Activated CD4-positive, alpha-beta memory T cell treated with anti-CD3 and anti-CD28 coated beads for 36 hours (primary cell): ENCODE measurements at places on chromosomes 12 and 14. TPM values are rescaled to one million over a fixed set of nuclear protein-coding genes. Genes with fewer than 3 reads are reported as not detected.

- peaks cover 16% of the 10 kb centered on the region for H3K4me1 ChIP-seq
- no peak overlapping the region for H3K4me3 ChIP-seq
- no peaks in the 10 kb centered on the region for H3K27me3 ChIP-seq
- no peak overlapping the region for H3K27ac ChIP-seq
- no peak for DNase-seq
Observed at GRCh38 chr12:91920276-91920675, 225.4 kb downstream of the BTG1 start.

GRCh38 chr12:26077915-26078702 is 46.7 kb downstream of the BHLHE41 start:
- H3K4me3 ChIP-seq: no peak overlapping the region
- H3K27ac ChIP-seq: no peak overlapping the region
- H3K4me1 ChIP-seq: no peaks in the 10 kb centered on the region
- peaks cover under 1% of the 10 kb centered on the region for H3K27me3 ChIP-seq

DNA sequence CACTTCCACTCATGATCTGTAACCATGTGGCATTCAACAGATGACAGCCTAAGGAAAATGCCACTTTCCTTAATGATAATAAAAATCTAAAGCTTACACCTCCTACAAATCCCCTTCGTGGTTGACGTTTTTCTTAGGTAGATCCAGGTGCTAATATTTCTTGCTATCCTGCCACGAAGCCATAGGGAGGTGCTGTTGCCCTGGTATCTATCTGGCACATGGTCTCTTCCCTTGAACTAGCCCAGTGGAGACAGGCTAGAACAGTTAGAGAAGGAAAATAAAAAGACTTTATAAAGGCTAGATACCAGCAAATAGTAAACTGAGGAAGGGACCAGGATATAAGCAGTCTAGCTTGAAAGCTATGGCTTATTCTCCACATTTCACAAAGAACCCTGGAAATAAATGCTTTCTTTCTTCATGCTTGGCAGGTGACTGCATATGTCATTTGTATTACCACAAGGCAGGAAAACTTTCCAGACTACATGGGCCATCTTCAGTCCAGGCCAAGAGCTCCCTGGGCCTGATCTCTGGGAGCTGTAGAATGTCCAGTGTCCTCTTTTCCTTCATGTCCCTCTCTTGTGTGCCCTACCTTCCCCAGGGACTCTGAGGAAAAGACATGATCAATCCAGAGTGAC is 15.3 kb downstream of the SPIC start:
- H3K36me3 ChIP-seq: no peaks in the 10 kb centered on the region
- no peak overlapping the region for H3K27ac ChIP-seq
- H3K4me3 ChIP-seq: no peak overlapping the region
- H3K4me1 ChIP-seq: no peaks in the 10 kb centered on the region
- DNase-seq: peak; percentile 18

DNA sequence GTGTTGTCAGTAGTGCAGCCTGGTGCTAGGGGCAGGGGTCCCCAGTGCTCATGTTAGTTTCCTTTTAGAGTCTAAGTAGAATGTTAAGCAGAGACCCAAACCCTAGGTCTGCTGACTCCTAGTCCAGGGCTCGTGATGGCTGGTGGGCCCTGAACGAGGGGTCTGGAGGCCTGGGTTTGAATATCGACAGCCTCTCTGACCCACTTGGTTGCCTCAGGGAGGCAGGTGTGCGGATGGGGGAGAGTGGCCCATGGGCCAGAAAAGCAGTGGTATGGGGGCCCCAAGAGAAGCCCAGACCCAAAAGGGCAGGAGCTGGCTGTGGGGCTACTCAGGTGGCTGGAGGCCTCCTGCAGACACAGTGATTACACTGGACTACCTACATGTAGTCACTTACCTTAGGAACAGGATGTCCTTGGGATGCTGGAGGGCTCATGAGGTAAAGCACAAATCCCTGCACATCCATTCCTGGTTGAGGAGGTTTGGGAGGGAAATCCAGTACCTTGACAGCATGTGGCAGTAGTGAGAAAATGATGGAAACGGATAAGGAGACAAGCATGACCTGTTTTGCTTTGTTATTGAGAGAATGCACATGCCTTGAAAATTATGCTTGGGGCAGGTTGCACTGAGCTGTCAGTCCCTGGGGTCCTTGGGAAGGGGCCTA is 1.7 kb upstream of the SLC25A29 start:
- DNase-seq: no peak
- H3K27me3 ChIP-seq: peaks cover 6% of the 10 kb centered on the region
- H3K36me3 ChIP-seq: no peaks in the 10 kb centered on the region
- peak overlapping the region; percentile 61 for H3K4me3 ChIP-seq

- H3K36me3 ChIP-seq: no peaks in the 10 kb centered on the region
- peaks cover 12% of the 10 kb centered on the region for H3K27me3 ChIP-seq
- H3K27ac ChIP-seq: no peak overlapping the region
- DNase-seq: no peak
- H3K4me3 ChIP-seq: no peak overlapping the region
- no peaks in the 10 kb centered on the region for H3K4me1 ChIP-seq
Observed at GRCh38 chr14:69986336-69986735, 107.1 kb downstream of the SMOC1 start.

- peak; percentile 84 for DNase-seq
- H3K27ac ChIP-seq: peak overlapping the region; percentile 97
- H3K4me1 ChIP-seq: peaks cover 88% of the 10 kb centered on the region
- peaks cover 68% of the 10 kb centered on the region for H3K36me3 ChIP-seq
- peak overlapping the region; percentile 98 for H3K4me3 ChIP-seq
Observed at GRCh38 chr12:6959058-6959804, 8.1 kb downstream of the PTPN6 start.

The CLEC2D gene
- total RNA-seq: 191 TPM

The CCDC184 gene
- 0.40 TPM for total RNA-seq
